Activated T-cell treated with anti-CD3 and anti-CD28 coated beads for 1 hour (primary cell): ENCODE measurements at places on chromosomes 16 and 17.

DNA sequence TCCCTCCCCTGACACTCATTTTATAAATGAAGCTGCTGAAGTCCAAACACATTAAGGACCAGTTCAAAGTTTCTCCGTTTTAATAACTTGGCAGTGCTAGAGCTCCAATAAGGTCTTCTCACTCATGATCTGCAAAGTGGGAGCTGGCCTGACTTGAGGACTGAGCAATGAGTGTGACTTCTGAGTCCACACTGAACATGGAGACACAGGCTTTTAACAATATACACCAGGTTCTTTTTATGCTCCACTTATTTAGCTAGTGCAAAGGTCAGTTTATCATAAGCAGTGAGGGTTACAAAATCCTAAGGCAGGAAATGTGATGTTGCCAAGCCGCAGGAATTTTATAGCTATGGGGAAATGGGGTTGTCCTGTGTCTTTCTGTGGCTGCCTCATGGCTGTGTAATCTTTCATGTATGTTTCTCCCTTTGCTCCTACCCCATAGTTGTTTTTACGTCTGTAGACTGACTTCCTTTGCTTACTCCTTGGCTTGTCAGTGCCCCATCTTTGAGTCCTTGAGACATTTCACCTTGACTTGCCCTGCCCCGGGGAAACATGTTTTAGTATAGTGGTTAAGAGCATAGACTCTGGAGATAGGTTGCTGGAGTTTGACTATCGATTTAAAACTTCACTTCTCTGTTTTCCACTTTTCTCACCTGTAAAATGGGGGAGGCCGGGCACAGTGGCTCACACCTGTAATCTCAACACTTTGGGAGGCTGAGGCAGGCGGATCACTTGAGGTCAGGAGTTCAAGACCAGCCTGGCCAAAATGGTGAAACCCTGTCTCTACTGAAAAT lies 12.2 kb upstream of the MMD start:
- no peak for DNase-seq

GRCh38 chr17:17846003-17846402 lies 9.2 kb upstream of the SREBF1 start:
- no peak for DNase-seq

DNA sequence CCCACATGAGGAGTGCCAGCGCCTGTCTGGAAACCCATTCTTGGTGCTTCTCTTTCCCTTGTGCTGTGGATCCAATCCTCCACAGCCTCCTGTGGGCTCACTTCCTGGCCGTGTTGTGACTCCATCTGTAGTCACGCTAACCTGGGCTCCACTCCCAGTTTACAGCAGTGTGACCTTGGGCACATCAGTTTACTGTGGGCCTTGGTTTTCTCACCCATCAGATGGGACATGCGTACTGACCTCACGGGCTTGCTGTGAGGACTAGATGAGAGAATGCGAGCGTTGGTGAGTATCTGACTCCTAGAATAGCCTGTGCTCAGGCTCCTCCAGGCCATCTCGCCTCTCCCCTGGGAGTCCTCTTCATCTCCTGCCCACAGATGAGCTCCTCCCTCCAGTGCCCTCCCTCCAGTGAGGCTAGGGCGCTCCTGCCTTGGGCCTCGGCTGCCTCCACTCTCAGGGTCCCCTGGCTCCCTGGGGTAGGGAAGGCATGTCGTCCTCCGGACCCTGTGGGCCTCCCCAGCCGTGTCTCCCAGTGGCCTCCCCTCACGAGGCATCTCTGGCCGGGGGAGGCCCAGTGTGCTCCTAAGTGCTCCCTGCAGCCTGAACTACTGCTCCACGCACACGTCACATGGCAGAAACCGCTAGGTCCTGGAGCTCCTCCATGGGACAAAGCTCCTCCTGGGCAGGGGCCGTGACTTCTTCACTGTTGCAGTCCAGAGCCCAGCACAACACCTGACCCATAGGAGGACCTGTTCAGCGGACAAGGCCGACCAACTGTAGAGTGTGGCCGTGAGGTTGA lies 5.2 kb upstream of the FOXJ1 start:
- DNase-seq = no peak

GRCh38 chr17:65154770-65155589 lies 17.8 kb downstream of the RGS9 start:
- no peak for DNase-seq

DNA sequence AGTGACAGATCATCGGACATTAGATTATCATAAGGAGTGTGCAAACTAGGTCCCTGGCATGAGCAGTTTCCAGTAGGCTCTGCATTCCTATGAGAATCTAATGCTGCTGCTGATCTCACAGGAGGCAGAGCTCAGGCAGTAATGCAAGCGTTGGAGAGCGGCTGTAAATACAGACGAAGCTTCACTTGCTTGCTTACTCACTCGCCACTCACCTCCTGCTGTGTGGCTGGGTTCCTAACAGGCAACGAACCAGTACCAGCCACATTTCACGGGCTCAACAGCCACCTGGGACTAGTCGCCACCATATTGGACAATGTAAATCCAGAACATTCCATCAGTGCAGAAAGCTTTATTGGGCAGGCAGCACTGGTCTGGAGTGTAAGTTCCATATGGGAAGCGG lies 7.7 kb downstream of the JPH3 start:
- no peak for DNase-seq

DNA sequence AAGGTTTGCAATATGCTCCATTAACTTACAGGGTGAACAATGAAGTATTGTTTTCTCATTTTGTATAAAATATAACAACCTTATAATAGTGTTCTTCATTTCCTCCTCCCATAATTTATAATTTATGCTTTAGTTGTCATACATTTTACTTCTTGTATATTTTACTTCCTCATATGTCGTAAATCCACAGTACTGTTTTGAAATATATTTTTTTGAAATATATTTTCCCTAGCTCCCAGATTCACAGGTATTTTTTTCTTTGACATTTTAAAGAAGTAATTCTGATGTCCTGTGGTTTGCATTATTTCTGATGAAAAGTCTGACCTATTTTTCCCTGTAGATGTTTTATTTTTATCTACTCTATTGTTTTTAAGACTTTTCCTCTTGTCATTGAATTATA lies 52.7 kb downstream of the VMP1 start:
- DNase-seq = no peak
